ENCODE measurements at places on chromosomes 1 and 21.

GRCh38 chr1:182359645-182360044, 31.9 kb downstream of the GLUL start:
- no peak for DNase-seq

DNA sequence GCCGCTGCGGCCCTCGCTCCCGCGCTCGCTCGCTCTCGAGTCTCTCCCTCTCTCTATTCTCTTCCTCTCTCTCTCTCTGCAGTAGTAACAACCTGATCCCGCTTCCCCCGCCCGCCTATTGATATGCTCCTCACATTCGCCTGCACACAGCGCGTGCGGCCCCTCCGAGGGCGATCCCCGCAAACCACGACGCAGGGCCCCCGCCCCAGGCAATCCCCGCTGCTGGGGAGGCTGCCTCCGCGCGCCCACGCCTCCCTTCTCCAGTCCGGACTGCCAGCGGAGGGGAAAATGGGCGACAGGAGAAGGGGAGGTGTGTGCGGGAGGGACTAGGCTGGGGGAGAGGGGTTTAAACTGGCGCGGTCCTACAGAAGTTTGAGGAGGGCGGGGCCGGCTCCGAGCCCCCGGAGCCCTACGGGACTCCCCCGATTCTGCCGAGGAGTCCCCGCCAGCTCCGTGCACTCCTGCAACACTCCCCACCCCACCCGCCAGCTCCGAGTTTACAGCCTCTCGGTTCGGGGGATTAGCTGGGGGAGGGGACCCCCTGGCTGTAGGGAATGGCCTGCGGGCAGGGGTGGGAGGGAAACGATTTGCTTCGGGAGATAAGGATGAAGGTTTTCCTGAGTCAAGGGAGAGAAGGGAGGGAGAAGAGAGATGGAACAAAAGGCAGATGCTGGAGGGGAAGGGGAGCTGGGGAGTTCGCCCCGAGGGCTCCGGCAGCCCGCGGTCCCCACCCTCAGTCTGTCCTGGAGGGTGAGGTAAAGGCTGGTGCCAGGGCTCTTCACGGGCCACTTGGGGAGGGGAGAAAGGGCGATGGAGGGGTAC, 66.6 kb downstream of the SYT2 start:
- DNase-seq = no peak

- DNase-seq = no peak
Measured at GRCh38 chr1:241375886-241376285, 18.9 kb upstream of the RGS7 start.

DNA sequence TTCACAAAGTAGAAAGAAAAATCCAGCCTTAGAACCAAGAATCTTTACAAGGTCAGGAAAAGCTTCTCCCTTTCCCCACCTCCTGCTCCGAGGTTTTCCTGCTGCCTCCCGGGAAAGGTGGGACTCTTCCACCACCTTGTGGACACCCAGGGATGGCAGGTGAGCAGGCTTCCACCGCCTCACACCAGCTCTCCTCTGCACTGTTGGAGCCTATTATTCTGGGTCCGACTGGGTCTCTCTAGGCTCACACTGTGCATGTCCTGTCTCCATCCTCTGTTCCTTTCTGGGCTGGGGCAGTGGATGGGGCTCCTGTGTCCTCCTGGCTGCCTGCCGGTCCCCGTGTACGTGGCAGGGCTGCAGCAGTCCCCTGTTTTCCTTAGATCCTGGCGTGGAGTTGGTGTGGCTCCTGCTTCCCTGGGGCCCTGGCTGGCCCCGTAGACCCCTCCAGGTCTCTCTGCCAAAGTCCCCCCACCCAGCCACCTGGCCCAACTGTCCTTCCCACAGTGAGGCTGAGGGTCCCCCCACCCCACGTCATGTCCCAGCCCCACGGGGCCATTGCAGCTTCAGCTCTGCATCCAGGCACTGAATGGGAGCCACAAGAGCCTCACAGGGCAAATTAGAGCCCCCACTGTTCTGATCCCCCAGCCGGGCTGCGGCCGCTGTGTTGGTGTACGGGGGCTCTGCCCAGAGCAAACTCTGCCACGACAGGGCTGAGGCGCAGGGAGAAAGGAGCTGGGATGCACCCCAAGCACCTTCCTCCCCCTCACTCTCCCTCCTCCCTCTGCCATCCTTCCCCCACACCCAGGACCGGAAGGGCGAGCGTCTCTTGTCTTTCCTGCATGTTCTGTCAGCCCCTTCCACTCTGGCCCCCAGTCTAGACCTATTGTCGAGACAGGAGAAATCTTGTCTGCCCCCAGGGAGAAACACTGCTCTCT, 3.3 kb upstream of the SLC45A1 start:
- peak; percentile 68 for DNase-seq

DNA sequence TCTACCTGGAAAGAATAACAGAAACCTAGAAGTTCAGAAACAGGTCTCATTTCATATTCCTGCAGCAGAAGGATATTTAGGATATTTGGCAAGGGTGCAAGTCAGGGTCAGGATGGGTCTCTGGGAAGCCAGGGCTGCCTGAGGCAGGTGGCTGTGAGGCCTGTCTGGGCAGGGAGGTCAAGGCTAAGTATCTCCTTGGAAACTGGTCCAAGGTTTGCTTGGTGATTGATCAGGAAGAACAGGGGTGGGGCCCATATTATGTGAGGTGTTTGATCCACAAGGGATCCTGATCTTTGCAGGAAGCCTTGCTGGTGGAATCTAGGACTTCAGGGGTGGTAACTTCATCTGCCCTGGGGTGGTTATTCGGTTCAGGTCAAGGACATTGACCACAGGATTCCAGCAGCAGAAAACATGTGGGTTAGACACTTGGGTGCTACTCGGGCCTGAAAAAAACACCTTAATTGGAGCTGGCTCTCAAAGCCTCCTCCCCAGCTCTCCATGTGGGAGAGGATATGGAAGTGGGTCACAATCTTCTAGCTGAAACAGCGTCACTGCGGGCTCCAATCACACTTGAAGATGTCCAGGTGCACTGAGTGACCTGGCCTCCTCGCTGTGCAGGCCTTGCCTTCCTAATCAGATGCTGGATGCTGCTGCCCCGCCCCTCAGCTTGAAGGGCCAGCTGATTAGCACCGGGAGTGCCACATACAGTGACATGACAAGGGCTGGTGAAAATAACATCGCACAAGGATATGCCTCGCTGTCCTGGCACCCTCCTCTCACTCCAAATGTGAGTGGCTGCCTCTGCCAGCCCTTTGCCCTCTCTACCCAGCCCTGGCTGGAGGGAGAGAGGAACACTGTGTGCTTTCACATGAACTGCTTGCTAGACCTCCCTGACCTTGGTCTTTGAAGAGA, 8.7 kb downstream of the CTNNBIP1 start:
- no peak for DNase-seq

DNA sequence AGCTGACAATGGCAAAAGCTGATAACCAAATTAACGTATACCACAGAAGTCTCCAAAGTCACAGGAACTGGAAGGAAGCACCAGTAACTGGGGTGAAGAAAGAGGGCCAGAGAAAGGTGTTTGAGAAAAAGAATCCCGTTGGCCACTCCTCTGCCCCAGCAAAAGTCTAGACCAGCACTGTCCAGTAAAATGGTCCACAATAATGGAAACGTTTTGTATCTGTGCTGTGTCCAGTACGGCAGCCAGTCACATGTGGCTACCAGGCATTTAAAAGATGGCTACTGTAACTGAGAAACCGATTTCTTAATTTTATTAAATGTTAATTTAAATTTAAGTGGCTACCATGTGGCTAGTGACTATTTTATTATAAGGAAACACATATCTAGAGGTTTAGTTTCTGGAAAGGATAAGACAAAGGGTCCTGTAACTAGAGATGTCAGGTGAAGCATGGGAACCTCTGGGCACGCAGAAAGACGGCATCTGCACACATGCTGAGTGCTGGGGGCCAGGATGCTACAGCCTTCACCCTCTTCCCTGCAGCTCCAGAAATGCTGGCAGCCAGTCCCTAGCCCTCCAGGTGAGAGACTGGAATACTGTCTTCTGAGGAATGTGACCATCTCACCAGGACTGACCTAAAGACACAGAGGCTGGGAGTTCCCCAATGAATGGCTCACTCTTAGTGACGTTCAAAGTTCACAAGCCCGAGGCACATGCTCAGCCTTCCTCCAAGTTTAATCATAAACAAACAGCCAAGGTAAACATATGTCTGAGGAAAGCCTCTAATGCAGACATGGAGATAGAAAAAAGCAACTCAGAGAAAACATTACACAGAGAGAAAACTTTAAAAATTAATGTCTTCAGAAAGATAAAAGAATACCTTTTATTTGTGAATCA, 50.7 kb downstream of the JAK1 start:
- DNase-seq = no peak

DNA sequence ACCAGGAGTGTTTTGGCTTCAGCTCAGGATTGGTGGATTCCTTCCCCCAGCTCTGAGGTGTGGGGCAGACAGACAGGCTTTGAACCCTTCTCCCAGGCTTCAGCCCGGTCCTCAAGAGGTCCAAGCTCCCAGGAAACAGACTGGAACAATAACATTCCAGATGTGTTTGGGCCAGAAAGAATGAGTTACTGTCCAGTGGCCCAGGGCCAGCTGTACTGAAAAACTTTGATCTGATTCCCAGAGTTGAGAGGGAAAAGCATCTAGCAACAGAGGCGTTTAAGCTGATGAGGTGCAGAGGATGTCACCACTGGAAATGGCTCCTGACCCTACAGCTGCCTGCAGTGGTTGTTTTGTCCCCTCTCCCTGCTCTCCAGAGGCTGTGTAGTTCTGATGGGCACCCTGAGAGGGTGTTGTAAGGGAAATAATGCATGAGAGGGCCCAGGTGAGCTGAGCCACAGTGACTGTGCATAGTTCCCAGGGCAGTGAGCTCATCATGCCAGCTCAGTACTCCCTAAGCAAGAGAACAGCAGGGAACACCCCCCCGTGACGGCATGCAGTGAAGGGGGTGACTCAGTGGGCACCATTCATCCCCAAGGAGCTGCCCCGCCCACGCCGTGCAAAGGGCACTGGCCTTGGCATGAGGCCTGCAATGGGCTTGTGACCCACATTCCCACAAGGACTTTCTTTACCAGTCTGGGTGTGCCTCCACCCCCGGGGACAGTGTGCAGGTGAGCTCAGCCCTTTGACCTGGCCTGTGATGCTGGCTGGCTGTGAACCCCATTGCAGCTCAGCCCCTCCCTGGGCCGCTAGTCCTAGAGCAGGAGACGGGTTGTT, 13.8 kb upstream of the SFN start:
- peak; percentile 73 for DNase-seq

DNA sequence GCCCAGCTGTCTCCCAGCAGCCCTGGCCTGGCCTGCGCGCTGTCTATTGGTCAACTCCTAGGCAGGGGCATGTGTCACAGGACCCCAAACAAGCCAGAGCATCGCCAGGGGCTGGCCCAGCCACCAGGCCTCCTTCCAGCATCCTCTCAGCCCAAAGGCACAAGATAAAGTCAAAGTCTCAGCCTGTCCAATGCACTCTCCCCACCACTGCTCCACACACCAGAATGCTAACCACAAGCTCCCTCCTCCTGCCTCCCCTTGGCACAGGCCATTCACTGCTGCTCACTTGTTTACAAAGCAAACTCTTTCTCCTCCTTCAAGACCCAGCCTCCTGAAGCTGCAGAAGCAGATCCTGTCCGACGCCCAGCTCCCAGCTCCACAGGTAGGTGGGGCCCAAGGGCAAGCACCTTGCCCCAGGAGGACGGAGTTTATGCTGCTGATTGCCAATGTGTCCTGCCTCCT, 133.4 kb downstream of the DMRTB1 start:
- DNase-seq = no peak

DNA sequence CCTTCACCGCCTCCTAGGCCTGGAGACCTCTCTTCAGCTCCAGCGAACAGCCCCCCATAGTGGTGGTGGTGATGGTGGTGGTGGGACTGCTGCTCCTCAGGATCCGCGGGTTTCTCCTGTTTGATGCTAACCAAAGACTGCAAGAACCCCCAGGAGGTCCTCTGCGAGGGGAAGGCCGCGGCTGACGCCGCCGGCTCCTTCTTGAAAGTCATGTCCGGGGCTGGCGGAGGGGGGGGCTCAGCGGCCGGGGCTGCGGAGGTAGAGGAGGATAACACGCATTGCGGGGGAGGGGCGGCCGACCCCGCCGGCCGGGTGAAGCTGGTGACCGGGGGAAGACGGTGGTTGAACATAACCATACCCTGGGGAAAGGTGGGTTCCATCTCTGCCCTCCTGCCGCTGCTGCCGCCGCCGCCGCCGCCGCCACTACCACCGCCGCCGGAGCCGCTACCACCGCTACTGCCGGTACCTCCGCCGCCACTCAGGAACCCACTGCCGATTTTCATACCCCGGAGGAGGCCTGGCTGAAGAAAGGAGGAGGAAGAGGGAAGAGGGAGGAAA, 554 bp downstream of the ZNF281 start:
- DNase-seq = no peak

GRCh38 chr21:36450511-36450910, 29.4 kb downstream of the CLDN14 start:
- DNase-seq = peak; percentile 55

All from H54 (cell line).